Stimulated activated CD4-positive, alpha-beta T cell treated with anti-CD3 and anti-CD28 coated beads, Interleukin-4, amount 100 ng/mL, for 1 hour (primary cell): ENCODE measurements at places on chromosomes 1 and 21.

- DNase-seq, result no peak
These were observed 68.2 kb upstream of the BCL9 start for GRCh38 chr1:147472966-147473732.

DNA sequence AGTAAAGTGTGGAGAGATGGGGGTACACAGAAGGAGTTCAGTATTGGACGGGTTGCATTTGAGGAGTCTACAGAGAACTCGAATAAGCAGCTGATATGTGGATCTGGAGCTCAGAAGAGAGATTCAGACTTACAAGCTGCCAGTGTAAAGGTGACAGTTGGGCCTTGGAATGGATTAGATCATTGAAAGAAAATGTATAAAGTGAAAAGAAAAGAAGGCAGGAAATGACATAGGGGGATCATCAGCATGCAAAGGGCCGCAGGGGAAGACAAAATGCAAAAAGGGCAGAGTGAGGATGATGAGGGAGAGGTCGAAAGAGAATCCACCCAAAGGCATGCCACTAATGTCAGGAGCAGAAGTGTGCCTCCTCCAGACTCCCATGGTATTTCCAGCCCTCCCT lies 273.3 kb downstream of the TNR start:
- DNase-seq, result no peak

- no peak for DNase-seq
These were observed 63.6 kb upstream of the ERRFI1 start for GRCh38 chr1:8089535-8090228.

DNA sequence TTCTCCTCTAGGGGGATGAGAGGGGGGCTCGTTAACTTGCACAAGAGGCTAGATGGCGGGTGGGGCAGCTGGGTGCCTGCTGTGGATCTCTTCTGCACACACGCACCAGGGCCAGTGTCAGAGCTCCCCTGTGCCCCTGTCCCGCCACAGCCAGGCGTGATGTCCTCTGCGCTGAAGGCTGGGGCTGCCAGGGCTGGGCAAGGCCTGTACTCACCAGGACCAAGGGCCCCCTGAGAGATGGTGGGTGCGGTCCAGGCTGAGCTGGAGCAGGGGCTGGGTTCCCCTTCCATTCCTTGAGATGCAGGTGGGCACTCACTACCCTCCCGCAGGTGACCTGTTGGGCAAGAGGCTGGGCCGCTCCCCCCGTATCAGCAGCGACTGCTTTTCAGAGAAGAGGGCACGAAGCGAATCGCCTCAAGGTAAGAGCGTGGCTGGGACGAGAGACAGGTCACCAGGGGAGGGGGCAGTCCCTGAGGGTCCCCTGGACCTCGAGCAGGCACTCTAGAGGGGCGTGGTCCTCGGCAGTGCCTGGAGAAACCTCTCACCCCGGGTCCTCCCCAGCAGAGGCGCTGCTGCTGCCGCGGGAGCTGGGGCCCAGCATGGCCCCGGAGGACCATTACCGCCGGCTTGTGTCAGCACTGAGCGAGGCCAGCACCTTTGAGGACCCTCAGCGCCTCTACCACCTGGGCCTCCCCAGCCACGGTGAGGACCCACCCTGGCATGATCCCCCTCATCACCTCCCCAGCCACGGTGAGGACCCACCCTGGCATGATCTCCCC lies 15.2 kb downstream of the SAMD11 start:
- no peak for DNase-seq

GRCh38 chr1:186225096-186225495 lies 150.0 kb downstream of the TPR start:
- DNase-seq, result no peak

- DNase-seq, result peak; percentile 44
These were observed 54.1 kb upstream of the ID3 start for GRCh38 chr1:23613191-23614031.

- DNase-seq, result no peak
These were observed 77.5 kb downstream of the RRAGC start for GRCh38 chr1:38781872-38782617.
